ENCODE measurements at places on chromosomes 3 and 15.

- no peak for DNase-seq
These were observed 57.3 kb downstream of the NMNAT3 start for GRCh38 chr3:139620438-139620837.

DNA sequence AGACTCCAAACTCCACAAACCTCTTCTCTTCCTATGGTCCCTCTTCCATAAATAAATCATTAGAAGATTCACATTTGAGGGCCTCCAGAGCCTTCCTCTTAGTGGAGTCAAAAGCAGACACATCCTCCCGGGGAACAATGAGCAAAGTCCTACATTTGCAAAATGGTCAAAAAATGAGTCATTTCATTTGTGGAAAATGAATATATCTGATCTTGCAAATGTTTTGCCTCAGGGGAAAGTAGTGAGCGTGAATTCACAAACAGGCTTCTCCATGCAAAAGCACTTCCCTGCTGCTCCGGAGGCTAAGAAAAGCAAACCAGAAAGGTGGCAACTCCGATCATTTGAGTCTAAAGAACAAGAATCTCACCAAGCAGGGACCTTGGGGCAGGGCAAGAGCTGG is 86.7 kb upstream of the IQSEC1 start:
- DNase-seq: no peak

GRCh38 chr3:33394403-33395054 is 45.7 kb downstream of the UBP1 start:
- no peak for DNase-seq

GRCh38 chr3:23461069-23461468 is 257.9 kb downstream of the UBE2E2 start:
- DNase-seq: no peak

GRCh38 chr3:111955876-111956275 is 22.9 kb upstream of the ABHD10 start:
- DNase-seq: no peak

GRCh38 chr3:147336543-147337278 is 69.6 kb downstream of the ZIC4 start:
- DNase-seq: no peak

GRCh38 chr15:40345867-40346578 is 4.8 kb upstream of the PHGR1 start:
- no peak for DNase-seq

GRCh38 chr3:174125267-174125824 is 727.8 kb downstream of the NLGN1 start:
- no peak for DNase-seq

DNA sequence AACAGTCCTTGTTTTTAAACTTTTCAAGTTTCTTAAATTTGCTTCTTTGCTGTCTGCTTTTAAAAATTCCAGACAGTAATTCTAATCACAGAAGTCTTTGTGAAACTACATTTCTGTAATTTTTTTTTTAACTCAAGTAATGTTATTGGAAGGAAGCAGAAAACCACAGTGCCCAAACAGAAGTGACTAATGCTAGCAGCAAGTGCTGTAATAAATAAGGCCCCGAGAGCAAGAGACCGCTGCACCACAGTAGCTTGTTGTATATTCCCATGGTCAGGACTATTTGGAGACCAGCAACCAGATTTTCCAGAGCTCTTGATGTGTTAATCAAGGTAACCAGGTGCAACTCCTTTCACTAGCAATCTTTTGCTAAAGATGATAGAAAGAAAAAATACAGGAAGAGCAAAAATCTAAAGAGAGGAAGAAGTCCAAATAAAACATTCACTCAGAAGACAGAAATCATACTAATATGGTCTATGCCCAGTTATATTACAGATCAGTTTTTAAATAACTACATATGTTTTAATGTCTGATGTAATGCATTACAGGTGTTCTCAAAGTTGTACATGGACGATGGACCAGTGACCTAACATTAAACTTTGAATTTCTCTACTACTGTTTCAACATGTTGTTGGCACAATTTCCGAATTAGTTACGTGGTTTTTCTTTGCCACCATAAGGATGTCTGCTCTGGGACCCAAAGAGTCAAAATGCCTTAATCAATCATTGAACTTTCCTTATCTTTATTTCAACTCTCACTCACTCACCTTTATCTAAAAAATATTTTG is 36.4 kb downstream of the WWTR1 start:
- no peak for DNase-seq
